HCEC 1CT (cell line): ENCODE measurements at places on chromosomes 11 and 22.

GRCh38 chr11:69499918-69500284, 18.4 kb downstream of the LINC01488 start:
- DNase-seq, result no peak

GRCh38 chr22:26395926-26396325, 33.1 kb upstream of the ASPHD2 start:
- DNase-seq, result no peak

- DNase-seq, result no peak
These were observed 372.1 kb downstream of the FAT3 start for GRCh38 chr11:92596596-92597317.

DNA sequence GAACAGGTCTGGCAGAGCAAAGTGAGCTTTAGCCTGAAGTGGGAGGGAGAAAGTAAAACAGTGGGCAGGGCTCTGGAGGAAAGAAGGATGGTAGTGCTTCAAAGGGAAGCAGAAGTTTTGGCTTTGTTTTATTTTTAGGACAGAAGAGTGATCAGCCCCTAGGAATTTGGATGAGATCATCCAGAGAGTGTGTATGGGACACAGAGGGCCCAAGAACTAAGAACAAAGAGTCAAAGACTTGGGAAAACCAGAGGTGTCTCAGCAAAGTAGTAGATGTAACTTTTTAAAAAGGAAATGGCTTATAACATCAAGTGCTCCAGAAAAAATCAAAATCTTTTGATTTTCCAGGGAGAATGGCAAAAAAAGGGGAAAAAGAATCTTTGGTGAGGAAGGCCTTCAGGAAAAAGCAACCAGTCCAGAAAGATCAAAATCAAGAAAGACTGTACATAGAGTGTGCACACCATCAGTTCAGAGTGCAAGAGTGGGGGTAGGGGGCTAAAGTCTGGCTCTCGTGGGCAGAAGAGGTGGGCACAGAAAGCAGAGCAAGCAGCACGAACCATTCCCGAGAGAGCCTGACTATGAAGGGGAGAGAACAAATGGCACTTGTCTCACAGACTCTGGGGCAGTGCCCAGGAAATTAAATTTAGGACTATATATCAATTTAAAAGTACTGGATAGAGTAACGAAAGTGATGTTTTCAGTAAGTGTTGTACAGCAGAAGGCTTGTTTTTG, 30.0 kb downstream of the MAPK1 start:
- peak; percentile 88 for DNase-seq

DNA sequence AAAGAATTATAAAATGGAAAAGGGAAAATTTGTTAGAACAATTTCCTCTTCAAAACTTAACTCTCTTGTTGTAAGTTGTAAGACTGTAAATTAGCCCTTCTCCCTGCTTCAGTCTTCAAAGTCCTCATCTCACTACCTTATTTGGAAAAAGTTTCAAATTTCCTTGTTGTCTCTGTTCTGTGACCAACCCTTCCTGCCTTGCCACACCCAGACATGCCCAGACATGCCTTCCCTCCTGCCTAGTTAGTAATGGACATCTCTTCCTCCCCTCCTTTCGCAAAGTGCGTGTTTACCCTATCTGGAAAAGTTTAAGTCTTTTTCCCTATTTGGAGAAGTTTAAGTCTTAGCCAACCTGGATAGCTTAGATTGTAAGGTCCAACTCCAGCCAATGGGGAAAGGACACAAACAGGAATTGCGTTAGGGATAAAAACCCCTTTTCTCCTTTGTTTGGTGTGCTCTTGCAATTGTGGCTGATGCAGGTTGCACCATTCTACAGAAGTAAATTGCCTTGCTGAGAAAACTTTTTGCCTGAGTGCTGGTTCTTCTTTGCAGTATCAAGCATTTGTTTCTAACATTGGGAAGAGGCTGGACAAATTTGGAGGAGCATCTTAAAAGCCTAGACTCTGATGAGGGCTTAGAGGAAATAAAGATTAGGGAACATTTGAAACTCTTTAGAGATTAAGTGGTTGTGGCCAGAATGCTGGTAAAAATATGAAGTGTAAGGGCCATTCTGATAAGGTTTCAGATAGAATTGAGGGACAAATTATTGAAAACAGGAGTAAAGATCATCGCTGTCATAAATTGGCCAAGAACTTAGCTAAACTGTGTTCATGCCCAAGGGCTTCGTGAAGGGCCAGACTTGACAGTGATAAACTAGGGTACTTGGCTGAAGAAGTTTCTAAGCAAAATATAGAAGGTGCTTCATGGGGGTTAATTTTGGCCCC, 15.4 kb downstream of the OR52K2 start:
- no peak for DNase-seq

DNA sequence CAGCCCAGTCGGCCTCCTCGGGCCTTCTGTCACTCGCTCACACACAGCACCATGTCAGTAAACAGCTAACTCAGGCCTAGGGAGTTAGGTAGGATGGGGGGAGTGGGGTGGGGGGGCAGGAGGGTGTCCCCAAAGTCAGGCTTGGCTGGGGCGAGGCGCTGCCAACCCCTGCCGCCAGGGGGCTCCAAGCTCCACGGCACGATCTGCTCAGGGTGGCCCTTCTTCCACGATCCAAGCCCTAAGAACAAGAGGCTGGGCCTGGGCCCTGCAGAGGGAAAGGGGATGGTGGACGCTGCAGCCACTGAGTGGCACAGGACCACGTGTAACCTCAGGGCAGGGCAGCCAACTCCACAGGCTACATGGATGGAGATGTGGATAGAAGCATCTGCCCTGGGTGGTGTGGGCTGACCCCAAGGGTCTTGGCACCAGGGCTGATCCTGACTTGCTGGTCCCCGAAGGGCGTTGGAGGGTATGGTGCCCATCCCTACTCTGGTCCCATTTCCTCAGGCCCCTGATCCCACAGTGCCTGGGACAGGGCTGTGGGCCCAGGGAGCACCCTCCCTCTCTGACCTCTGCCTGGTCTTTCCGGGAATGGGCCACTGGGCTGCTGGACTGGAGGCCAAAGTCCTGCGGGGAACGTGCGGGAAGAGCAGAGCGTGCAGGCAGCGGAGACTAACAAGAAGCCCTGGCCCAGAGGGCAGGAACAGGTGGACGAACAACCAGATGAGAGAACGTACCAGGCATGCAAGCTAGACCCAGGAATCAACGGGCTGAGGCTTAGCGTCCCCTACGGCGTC, 29.1 kb upstream of the TXNRD2 start:
- peak; percentile 25 for DNase-seq
